WTC11 (cell line): ENCODE measurements at places on chromosomes 5 and 9. TPM values are rescaled to one million over a fixed set of nuclear protein-coding genes. Genes with fewer than 3 reads are reported as not detected.
A peak's percentile ranks its signal among the peaks of the same experiment; 100 is the strongest.

GRCh38 chr9:25742256-25742655, 64.0 kb upstream of the TUSC1 start:
- no peak for DNase-seq

DNA sequence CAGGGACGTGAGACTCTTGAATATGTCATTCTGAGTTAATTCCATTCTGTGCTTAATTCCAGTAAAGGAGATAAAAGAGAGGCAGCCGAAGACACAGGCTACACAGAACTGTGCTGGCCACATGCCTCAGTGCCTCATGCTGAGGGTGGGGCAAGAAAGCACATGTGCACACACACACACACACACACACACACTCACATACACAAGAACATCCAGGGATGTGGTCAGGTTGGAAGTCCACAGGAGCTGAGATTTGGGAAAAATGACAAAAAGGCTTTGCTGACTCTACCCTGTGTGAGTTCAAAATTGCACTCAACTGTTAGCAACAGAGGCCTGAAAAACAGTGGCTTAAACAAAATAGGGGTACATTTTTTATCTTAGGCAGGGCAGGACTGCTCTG, 40.5 kb downstream of the ALG2 start:
- no peak for DNase-seq

GRCh38 chr9:74526215-74526614, 29.1 kb downstream of the RORB start:
- no peak for DNase-seq

DNA sequence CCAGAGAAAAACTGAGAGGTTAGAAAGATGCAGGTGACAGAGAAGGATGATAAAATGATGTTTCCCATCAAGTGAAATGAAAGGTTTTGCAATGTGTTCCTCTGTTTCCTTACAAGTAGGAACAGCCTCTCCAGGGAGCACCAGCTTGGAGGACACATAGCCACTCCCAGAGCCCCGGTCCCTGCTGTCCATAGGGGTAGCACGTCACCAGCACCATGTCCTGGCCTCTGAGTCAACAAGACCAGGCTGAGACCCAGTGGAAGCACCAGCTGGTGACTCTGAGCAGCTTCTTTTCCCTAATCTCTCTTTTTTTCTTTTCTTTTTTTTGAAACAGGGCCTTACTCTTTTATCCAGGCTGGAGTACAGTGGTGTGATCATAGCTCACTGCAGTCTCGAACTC, 19.4 kb upstream of the HMCN2 start:
- no peak for DNase-seq

GRCh38 chr5:66958980-66959641, 237.5 kb downstream of the CD180 start:
- peak; percentile 15 for DNase-seq

- DNase-seq, result no peak
Observed at GRCh38 chr5:38211354-38211710, 47.0 kb upstream of the EGFLAM start.

GRM6 gene
- 0.05 to 0.33 TPM in 2 of 3 replicates, not detected in the other for total RNA-seq

F2R gene
- 18.4 to 19.8 TPM (median 19.0 TPM) in 3 replicates for total RNA-seq

KCNN2 gene
- 11.9 to 13.1 TPM (median 12.0 TPM) in 3 replicates for total RNA-seq

SPINK7 gene
- not detected in 3 replicates for total RNA-seq

FRMD3 gene
- 0.89 to 1.4 TPM (median 1.0 TPM) in 3 replicates for total RNA-seq

PCDHGB2 gene
- 4.1 to 5.5 TPM (median 5.2 TPM) in 3 replicates for total RNA-seq

- no peak for DNase-seq
Observed at GRCh38 chr5:36346896-36347690, 45.4 kb upstream of the RANBP3L start.

CDC20B gene
- not detected in 3 replicates for total RNA-seq

PTTG1 gene
- total RNA-seq, result 239 to 273 TPM (median 270 TPM) in 3 replicates
